ENCODE measurements at places on chromosomes 12 and 14.

- DNase-seq, result no peak
These were observed 388.5 kb upstream of the MIS18BP1 start for GRCh38 chr14:45641541-45641940.

DNA sequence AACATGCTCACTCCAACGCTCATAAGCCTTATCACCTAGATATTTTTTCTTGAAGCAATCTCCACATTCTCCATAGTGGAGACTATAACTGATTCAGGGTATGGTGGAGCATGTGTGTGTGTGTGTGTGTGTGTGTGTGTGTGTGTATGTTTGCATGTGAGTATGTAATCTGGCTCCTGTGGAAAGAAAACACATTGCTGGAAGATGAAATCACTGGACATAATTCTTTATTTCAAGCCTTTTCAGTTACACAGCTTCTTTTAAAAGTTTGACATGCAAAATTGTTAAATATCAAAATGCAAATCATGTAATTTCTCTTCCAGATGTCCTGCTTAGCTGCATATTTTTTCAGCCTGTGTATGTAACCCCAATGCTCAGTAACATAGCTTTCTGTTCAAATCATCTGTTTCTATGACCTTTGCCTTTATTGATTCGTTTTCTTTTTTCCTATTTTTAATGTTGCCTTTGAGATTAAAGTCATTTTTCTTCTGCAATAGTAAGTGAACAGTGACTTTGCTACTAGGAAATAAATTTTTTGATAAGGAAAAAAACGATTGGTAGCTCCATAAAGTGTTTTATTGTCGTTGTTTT is 80.5 kb upstream of the BTG1 start:
- DNase-seq, result no peak

DNA sequence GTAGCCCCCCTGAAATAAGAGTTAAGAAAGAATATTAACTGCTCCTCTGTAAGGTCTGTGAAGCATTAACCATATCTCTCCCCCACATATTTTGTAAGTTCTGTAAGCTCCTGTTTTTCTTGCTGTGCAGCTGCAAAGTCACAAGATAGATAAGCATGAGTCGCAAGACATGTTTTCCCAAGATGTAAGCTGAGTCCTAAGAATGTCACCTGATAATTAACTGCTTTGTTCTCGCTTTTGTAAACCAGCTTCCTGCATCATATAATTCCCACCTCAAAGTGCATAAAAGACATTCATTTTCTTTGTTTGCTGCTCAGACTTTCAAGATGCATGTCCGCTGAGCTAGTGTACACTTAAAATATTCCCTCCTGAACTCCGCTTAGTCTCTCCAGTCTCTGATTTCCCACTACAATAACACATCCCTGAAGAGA is 27.0 kb upstream of the PHC1 start:
- DNase-seq, result no peak

- DNase-seq, result no peak
These were observed 424.2 kb downstream of the BCL11B start for GRCh38 chr14:98847521-98848468.

- no peak for DNase-seq
These were observed 34.6 kb upstream of the KCNJ8 start for GRCh38 chr12:21809100-21809499.

- no peak for DNase-seq
These were observed 18.3 kb upstream of the OXA1L start for GRCh38 chr14:22748206-22748605.

- no peak for DNase-seq
These were observed 21.3 kb downstream of the ACTN1 start for GRCh38 chr14:68957775-68958174.

DNA sequence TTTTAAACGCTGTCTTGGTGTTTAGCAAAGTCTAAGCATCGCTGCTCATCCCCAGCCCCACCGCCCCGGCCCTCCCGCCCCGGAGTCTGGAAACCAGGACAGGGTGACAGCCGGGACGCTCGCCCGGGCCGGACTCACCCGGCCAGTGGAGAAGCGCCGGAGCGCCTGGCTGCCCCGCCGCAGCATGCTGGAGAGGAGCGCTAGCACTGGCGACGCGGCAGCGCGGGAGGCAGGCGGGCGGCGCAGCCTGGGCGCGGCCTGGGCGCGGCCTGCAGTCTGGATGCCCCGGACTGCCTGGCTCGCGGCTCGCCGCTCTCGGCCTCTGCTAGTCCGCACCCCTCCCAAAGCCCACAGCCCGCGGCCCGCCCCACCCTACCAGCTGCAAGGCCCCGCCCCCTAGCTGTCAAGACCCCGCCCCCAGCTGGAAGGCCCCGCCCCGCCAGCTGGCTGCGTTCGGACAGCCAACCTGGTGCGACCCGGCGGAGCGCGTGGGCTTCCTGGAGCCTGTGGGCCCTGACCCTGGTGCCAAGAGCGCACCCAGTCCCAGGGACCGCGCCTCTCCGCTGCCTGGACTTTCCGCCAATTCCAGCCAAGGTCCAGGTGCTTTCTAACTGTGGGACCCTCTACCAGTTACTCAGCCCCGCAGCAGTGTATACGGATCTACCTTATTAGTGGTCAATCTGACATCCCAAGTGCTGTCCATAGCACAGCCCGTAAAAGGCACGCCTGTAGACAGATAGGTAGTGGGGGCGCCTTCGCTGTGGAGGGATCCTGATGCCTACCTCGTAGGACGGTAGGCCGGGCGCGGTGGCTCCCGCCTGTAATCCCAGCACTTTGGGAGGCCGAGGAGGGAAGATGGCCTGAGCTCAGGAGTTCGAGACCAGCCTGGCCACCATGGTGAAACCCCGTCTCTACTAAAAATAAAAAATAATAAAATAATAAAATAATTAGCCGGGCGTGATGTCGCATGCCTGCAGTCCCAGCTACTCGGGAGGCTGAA is at the start of gene ALDH1L2:
ALDH1L2 (minus strand) TSS at position 208 of the 1,000 bp plus-strand sequence; CDS start at position 186, 22 bp downstream.
- peak; percentile 32 for DNase-seq

DNA sequence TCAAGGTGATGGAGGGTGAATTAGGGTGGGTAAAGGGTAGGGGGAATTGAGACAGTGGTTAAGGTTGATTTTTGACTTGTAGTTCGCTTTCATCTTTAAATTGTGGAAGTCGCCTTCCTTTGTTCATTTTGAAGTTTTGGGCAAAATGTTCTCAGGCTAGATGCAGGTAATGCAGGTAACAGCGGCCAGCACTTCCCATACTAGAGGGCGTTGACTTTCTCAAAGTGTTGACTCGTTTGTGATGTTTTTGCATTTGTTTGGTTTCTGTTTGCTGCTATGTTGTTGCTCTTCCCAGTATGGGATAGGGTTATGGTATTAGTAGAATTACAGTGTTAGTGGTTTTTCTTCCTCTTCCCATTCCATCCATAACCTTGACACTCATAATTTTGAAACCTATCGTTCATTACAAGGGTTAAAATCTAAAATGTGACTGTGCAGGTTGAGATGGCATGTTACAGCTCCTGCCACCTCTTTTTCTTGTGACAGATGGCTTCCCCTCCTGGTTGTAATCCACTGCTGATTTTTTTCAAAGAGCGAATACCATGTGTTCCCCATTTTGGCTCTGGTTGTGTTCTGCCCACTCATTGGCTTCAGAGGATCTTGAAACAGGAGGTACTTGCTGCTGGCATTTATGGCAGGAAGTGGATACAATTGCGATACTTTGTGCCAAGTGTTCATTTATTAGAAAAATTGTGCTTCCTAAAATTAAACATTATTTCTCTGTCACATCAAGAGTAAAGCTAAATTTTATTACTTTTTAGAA is 57.1 kb downstream of the ERC1 start:
- DNase-seq, result no peak

DNA sequence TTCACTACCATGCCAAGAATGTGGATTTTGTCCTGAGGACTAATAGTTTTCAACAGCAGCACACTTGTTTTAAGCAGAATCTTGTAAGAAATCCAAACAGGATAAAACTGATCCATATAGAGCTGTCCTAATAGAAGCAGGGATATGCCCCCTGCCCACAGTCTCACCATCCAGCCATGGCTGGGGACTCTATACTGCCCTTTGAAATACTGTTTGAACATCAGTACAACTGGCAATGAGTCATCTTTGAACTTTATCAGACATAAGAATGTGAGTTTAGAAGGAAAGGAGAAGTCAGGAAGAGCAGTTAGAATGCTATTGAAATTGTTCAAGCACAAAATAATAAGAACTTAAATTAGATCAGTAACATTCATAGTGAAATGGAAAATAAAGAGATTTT is 3.8 kb upstream of the C12orf42 start:
- no peak for DNase-seq

- DNase-seq, result no peak
These were observed 138.6 kb upstream of the TRHDE start for GRCh38 chr12:72133497-72134055.

GRCh38 chr12:3662521-3662921 is 90.4 kb downstream of the CRACR2A start:
- DNase-seq, result no peak

- no peak for DNase-seq
These were observed 266.4 kb upstream of the G2E3 start for GRCh38 chr14:30292541-30292940.

DNA sequence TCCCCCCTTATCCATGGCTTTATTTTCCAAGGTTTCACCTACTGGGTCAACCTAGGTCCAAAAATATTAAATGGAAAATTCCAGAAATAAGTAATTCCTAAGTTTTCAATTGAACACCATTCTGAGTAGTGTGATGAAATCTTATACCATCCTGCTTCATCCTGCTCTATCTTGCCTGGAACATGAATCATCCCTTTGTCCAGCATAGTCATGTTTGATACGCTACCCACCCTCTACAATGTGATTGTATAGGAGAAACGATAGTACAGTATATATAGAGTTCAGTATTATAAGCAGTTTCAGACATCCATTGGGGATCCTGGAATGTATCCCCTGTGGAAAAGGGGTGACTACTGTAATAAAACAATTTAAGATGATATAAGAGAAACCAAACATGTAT is 62.2 kb downstream of the IFNG start:
- no peak for DNase-seq

- DNase-seq, result no peak
These were observed 13.7 kb upstream of the OR6J1 start for GRCh38 chr14:22657861-22658260.

GRCh38 chr12:114790276-114790675 is 106.3 kb upstream of the TBX3 start:
- DNase-seq, result no peak

DNA sequence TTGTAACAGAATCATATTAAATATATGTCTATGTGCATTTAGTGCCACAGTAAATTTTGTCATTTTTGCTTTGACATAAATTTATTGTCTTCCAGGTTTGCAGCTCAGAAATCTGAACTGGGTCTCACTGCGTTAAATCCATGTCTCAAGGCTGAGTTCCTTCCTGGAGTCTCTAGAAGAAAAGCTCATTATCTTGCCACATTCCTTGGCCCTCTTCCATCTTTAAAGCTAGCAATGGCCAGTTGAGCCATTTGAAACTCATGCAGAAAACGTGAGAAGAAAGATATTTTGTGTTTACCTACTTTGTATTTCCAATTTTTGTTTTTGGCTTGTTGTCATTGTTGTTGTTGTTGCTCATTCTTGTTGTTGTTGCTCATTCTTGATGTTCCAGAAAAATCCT is 10.7 kb downstream of the PRH1 start:
- DNase-seq, result no peak

DNA sequence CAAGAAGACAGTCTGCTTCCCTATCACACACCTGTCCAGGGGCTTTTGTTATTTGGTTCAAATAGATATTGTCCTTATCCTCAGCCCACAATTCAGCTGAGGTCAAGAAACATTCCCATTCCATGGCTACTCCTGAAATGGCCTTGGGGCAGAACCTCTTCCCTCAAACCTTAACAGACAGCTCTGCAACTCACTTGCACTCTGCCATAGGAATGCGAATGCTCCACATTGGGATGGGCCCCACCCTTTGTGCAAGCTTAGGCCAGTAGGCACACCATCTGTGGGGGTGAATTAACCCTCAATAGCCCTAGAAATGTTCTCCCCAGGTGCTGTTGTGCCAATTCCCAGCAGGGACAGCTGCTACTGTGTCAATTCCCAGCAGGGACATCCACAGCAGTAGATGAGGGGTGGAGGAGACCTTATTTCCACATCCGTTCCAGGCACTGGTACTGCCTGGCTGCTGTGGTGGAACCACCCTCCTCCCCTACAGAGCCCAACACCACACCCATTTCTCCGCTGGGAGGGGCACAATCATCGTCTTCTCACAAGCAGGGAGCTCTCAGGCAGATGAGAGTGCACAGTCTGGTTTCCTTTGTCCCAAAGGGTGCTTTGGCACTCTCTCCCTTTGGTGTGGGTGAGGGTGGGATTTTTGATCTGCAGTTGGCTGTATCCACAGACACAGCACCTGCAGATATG is 42.3 kb upstream of the GLIPR1 start:
- no peak for DNase-seq

Measured in activated T-cell treated with anti-CD3 and anti-CD28 coated beads for 24 hours (primary cell).